Activated CD4-positive, CD25-positive, alpha-beta regulatory T cell treated with anti-CD3 and anti-CD28 coated beads, Interleukin-2, amount 50 U/mL, for 16 hours (primary cell): ENCODE measurements at places on chromosomes 16 and 17.

DNA sequence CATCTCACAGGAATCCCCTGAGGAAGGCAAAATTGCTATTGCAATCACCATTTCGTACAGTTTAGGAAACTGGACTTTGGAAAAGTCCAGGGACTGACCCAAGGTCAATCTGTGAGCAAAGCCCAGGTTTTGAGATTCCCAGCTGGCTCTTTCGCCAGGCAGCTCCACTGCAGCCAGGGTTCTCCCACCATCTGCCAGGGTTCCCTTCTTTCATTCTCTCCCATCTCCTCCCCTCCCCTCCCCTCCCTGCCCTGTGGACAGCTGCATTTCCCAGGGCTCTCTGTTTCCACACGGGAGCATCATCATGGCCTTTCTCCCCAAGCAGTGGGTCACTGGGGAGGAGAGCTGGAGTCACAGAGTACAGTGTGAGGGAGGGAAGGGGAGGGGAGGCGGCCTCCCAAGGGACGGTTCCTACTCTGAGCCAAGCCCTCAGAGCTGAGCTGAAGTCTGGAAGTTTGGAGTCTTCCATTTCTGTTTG, 11.9 kb upstream of the GSDMA start:
- no peak for DNase-seq

DNA sequence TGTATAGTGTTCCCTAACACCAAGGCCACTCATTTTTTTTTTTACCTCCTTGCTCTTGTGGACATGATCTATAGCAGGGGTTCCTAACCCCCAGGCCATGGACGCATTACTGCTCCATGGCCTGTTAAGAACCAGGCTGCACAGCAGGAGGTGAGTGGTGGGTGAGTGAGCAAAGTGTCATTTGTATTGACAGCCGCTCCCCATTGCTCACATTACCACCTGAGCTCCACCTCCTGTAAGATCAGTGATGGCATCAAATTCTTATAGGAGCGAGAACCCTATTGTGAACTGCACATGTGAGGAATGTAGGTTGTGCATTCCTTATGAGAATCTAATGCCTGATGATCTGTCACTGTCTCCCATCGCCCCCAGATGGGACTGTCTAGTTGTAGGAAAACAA, 342.0 kb downstream of the SOX9 start:
- DNase-seq: no peak

- DNase-seq: no peak
These were observed 21.4 kb upstream of the TIMP2 start for GRCh38 chr17:78946631-78947030.

DNA sequence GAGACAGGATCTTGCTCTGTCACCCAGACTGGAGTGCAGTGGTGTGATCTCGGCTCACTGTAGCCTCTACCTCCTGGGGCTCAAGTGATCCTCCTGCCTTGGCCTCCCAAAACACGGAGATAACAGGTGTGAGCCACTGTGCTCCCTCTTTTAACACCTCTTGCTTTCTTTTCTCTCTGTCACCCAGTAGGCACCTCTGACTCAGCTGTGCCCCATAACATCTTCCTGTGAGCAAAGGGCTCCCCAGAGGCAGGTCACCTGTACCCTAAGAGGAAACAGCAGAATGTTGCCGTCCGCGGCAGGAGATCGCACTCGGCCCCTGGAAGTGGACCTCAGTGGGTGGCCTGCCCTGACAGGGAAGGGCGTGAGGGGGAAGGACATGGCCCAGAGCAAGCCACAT, 918 bp upstream of the NLRC3 start:
- peak; percentile 26 for DNase-seq

DNA sequence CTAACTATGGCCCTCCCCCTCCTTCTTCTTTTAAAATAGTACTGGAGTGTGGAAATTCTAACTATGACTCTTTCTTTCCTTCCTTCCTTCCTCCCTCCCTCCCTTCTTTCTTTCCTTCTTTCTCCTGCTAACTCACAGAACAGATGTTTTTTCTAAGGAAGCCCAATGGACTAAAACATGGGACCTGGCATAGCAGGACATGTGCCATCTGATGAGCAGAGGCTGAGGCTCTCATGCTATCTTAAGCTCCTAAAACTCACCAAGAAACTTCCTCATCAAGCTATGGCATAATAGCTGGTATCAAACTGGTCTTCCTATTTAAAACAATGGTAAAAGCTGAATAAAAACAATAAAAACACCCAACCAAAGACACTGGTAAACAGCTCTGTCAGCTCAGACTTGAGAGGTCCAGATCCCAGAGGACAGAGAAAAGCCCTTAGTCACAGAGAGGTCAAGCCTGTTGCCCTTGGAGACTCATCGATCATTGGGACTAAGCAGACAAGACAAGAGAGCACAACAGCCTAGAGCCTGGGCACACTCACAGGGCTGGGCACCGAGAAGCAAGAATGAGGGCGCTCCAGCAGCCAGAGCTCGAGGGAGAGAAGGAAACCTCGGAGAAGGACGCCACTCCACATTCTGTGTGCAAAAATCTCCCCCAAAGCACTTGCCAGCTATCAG, 27.6 kb downstream of the SLC38A10 start:
- DNase-seq: no peak
